Right renal cortex interstitium (tissue), 3 donors: ENCODE measurements at places on chromosomes 2 and 18. TPM values are rescaled to one million over a fixed set of nuclear protein-coding genes. Genes with fewer than 3 reads are reported as not detected.

DNA sequence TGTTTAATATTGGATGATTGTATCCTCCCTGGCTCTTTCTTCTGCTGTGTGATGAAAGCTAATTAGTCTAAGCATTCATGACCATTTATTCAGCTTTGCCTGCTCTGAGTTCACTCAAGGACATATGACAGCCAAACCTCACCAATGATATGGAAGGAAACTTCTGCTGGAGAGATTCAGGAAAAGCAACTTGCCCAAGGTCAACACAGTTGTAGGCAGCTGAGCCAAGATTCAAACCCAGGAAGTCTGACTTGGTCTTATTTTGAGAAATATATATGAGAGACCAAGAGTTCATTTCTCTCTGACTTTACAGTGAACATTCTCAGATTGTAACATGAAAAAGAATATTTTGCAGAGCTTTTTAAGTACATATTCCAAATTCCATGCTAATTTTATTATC is 1588.5 kb upstream of the PIK3C3 start:
- no peak for DNase-seq

GRCh38 chr2:15672961-15673918 is 81.6 kb downstream of the DDX1 start:
- DNase-seq, result no peak

- no peak for DNase-seq
Measured at GRCh38 chr2:19312949-19313348, 45.5 kb downstream of the OSR1 start.

- DNase-seq, result no peak
Measured at GRCh38 chr2:217950401-217950871, 52.4 kb downstream of the TNS1 start.

DNA sequence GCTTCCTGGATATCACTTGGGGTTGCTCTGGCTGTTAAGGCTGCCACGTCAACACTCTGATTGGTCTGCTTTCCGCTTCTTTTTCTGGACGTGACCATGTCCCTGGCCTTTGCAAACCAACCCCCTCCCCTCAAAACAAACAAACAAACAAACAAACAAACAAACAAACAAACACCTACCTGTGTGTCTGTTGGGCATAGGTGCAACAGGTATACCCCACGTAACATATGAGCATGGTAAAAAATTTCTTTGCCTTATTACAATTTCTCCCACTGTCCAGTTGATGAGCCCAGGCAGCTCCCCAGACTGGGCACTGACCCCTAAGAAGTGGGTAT is 80.6 kb downstream of the ADD2 start:
- DNase-seq, result no peak

- no peak for DNase-seq
Measured at GRCh38 chr2:238938003-238938400, 90.1 kb downstream of the TWIST2 start.

- DNase-seq, result no peak
Measured at GRCh38 chr2:48902521-48902920, 147.0 kb upstream of the LHCGR start.

DNA sequence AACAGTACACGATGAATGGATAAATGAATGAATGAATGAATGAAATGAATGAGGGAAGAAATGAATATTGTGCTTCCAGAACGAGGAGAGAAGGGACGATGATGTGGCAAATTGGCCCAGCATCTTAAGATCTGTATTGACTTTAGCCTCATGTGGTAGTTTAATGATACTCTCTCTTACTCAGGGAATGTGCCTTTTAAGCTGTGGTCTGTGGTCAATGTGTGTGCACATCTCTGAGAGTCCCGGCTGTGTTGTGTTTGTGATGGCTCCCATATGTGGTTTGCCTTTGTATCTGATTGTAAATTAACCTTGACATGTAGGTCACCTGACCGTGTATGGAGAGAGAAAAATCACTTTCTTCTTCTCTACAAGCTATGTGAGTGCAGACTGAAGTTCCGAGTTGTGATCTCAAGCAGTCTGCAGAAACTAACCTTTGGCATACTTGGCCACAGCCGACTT is 91.2 kb downstream of the NEDD4L start:
- DNase-seq, result no peak

- no peak for DNase-seq
Measured at GRCh38 chr2:213232649-213233437, 51.4 kb upstream of the SPAG16 start.

DNA sequence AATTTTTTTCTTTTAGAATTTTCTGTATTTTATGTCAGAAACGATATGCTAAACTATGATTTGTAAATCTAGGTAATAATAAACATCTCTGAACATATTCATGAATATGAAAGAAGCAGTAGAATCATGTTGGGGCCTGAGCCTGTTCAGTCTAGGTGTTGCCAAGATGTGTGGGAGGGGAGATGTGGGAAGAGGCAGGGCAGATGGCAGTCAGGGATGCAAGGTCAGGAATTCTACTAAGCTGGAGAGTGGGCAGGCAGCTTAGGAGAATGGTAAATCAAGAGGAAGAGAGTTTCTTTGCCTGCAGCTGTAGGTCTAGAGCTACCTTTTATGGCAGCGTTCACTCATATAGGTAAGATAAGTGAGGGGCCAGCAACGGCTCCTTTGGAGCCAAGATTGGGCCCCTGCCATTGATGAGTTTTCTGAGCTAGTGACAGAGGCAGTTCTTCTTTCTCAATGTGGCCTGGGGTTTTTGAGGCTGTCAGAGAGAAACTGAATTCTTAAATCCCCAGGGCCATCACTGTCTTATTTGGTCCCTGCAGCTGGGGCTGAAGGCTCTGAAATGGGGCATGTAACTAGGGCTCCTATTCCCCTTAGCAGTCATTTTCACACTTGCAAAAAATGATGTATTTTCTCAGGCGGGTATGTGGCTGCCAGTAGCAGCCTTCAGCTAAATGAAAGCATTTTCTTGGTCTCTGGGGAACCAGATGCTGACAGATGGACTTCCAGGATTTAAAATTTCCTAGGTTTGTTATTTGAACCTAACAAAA is 232.8 kb downstream of the PIK3C3 start:
- no peak for DNase-seq

- peak; percentile 35 for DNase-seq
Measured at GRCh38 chr2:181742922-181743722, 62.8 kb upstream of the NEUROD1 start.

GRCh38 chr18:22048221-22048620 is 121.2 kb upstream of the GATA6 start:
- no peak for DNase-seq

DNA sequence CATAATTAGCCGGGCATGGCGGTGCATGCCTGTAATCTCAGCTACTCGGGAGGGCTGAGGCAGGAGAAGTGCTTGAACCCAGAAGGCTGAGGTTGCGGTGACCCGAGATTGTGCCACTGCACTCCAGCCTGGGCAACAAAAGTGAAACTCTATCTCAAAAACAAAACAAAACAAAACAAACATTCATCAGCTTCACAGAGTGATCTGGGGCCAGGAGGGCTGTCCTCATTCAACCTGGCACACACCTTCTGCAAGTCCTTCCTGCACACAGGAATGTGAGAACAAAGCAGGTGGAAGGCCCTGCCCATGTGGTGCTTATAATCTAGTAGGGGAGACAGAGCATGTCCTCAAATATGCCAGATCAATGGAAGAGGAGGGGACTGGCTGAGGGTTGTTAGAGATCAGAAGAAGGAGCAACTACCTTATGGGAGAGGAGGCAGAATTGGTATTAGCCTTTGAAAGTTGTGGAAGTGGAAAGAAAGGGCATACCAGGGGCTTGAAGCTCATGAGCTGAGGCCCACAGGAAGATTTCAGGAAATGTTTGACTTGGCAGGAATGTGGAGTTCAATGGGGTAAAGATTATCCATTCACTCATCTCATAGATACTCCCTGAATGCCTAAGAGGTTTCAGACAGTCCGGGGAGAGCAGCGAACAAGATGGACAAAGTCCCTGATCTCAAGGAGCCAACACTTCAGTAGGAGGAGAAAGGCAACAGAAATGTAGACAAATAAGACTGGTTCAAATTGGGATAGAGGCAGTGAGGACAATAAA is 155.3 kb upstream of the SIX3 start:
- DNase-seq, result no peak

DNA sequence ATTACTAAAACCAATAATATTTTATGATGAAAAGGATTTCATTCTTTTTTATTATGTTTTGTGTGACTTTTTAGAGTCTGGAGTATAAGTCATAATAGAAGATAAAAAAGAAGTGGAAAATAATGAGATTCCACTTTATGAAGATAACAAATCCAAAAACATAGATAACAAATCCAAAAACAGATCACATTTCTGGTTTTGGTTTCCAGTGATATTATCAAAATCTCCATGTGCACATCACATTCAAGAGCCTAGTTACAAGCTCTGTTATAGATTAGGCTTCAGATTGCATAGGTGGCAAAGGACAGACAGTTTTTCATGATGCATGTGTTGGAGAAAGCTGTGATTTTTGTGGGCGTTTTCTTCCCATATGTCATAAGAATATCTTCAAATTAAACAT is 648.2 kb downstream of the STK39 start:
- DNase-seq, result no peak

- peak; percentile 73 for DNase-seq
Measured at GRCh38 chr2:45938649-45939511, 287.4 kb downstream of the PRKCE start.

- DNase-seq, result no peak
Measured at GRCh38 chr2:109206569-109207146, 77.7 kb downstream of the SH3RF3 start.

GRCh38 chr18:9380621-9381395 is 46.2 kb downstream of the TWSG1 start:
- DNase-seq, result no peak

DNA sequence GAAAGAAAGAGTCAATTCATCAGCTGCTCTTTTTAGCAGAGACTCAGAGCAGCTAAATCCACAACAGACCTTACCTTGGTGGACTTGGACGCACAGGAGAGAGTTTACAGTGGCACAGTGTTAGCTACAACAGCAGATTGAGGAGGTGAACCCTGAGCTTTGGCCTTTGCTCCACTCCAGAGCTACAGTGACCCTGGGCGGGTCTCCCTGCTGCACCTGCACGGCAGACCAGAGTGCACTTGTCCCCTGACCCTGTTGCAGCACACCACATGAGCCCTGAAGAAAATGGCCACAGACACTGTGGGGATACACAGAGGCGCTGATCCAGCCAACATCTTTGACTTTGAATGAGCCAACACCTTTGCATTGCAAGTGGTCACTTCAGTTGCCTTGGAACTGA is 11.0 kb downstream of the SLC19A3 start:
- no peak for DNase-seq

- no peak for DNase-seq
Measured at GRCh38 chr2:75079575-75079974, 119.7 kb downstream of the TACR1 start.

- no peak for DNase-seq
Measured at GRCh38 chr18:36903215-36903928, 74.4 kb downstream of the KIAA1328 start.

DNA sequence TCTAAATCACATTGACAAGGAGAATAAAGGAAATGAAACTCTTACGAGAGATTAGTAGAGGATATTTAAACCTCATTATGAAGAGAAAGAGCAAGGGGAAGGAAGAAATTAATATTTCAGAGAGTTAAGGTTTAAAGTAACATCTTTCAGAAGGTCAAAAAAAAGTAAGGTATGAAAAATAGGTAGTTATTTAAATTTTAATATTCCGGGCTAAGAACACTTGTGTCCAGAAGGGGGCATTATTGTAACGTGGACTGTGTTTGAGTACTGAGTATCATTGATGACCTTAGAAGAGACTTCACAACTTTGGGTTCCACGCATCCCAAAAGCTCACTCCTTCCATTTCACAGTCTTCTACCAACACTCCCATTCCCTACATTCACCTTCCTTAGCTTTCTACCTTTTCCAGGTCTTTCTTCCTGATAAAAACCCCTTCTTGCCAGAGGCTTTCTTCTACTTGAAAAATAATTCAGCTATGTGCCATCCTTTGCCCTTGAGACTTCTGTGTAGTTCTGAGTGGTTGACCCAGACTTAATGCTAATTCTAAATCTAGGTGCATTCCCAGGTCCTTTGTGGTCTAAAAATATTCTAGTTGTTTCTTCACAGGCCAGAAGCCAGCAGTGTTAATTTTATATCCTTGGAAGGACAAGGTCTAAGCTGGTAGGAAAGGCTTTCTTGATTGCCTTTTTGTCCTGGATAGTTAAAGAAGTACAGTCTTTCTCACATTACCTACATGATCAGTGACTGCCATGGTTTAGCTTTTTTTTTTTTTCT is 16.5 kb downstream of the DYNC1I2 start:
- DNase-seq, result no peak

DNA sequence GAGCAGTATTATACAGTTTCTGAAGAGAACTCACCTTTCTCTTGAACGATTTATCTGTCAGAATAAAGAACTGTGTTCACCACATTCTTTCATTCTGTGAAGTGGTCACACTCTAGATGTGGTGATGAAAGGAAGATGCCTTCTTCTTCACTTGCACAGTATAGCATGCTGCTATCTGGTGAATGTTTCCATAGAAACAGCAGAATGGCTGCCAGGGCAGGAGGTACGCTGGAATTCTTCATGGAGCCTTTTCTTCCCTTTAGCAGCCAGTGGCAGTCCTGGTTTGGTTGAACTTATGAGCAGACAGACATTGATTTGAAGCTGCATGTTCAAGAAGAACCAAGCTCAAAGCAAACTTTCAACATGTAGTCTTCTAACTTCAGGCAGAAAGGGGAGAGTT is 1157.9 kb upstream of the LRRTM1 start:
- DNase-seq, result no peak

- DNase-seq, result no peak
Measured at GRCh38 chr2:173981520-173981919, 16.3 kb upstream of the SP3 start.

DNA sequence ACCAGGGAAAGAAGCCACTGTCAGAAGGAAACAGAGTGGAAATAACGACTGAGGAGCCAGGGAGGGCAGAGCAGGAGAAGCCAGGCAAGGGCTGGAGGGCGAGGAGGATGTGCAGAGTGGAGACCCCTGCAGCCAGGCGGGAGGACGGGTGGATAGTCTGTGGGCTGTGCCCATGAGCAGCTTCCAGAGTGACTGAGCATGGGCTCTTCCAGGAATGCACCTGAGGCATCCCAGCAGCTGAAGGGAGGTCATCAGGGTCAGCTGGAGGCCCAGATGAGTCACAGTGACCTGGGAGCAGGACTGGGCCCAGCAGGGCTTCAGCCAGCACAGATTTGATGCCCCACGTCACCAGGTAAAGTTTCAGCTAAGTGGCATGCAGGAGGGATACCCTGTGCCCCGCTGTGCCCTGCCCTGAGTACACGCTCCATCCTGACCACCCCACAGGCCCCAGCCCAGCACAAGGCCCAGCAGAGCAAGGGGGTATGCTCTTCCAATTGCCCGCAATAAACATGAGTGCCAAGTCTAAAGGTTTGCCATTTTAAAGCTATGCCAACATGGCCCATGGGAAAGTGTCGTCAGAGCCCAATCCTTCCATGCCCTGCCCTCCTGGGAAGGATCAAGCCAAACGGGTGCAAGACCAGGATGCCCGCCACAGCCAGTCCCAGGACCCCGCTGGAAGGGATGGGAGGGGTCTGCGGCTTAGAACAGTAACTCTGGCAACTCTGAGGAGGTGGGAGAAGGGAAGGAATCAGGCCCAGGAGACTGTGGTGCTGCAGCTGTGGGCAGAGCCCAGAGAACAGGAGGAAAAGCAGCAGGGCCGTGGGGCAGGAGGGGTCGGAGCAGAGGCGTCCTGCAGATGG is 85.7 kb downstream of the SEPTIN10 start:
- DNase-seq, result no peak

The CNTNAP5 gene
- polyA plus RNA-seq, result not detected

The IL37 gene
- polyA plus RNA-seq, result not detected

The TXNDC2 gene
- not detected for polyA plus RNA-seq

The CNGA3 gene
- not detected for polyA plus RNA-seq

The ARHGAP28 gene
- 72.0 TPM for polyA plus RNA-seq

The BAZ2B gene
- polyA plus RNA-seq, result 73.8 TPM

The SATB2 gene
- 13.1 TPM for polyA plus RNA-seq

The CHST10 gene
- polyA plus RNA-seq, result 24.4 TPM

The WNT10A gene
- 0.57 TPM for polyA plus RNA-seq

The GPR55 gene
- polyA plus RNA-seq, result 0.36 TPM

The FTCDNL1 gene
- 1.2 TPM for polyA plus RNA-seq

The TNS1 gene
- 58.0 TPM for polyA plus RNA-seq
